Activated T-helper 1 cell treated with anti-CD3 and anti-CD28 coated beads, Interleukin-2, amount 50 U/mL, for 16 hours (primary cell): ENCODE measurements at places on chromosomes 2 and 18.

DNA sequence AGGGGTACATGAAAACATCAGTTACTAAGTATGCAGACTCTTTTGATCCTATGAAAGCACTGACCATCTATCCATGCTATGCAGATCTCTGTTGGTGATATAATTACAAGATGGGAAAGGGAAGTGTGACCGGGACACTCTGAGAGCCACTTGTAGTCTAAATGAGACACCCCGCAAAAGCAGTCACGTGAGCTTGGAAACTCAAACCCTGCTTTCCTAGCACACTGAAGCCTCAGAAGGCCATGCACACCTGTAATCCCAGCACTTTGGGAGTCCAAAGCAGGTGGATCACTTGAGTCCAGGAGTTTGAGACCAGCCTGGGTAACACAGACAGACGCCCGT is 137.5 kb downstream of the INO80D start:
- no peak for DNase-seq

DNA sequence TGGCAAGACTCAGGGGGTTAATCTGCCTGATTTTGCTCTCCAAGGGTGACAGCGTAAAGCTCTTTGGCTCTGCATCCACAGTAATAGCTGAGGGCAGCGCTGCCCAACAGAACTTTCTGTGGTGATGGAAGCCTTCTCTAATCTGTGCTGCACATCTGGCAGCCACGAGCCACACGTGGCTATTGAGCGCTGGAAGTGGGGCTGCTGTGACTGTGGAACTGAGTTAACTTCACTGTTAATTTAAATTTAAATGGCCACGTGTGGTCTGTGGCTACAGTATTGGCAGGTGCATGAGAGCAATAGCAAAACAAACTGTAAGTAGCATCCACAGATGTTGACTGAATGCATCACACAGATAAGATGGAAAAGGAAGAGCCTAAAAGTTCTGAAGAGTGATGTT is 47.3 kb upstream of the TMEM200C start:
- DNase-seq: no peak

DNA sequence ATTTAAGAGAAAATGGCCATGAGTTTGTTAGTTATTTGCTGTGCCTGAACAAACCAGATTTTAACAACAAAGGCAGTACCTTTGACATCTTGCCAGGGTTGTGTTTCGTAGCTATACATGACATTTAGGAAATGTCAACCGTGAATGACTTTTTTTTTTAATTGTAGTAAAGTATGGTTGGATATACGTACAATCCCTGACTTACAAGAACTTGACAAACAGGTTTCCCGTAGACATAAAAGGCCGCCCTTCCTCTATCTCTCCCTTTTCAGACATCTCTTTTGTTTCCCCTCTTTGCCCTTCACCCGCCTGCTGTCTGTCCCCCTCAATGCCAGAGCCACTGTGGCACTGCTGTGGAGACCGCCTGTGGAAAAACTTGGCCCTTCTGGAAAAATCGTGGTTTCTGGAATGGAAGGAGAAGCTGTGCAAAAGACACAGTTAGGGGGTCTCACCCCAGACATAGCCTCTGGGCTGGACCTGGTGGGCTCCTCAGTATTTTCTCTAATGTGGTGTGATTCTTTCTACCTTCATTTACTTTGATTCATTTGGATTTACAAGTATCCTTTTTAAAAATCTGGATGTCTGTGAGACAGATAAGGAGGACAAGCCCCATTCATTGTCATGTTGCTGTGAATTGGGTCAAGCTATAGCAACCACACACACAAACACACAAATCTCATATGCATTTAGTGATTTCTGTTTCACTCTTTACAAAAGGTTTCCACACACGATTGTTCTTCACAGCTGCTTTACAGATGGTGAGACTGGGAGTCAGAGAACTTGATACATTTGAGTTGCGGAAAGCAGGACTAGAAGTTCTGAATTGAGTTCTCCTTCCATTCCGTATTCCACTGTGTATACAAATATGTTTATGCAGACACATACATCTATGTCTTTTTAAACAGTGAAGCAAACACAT is 48.6 kb downstream of the SPATS2L start:
- DNase-seq: no peak

GRCh38 chr2:33486544-33486943 is 10.1 kb downstream of the RASGRP3 start:
- no peak for DNase-seq

- no peak for DNase-seq
Measured at GRCh38 chr2:217775920-217776503, 226.8 kb downstream of the TNS1 start.

DNA sequence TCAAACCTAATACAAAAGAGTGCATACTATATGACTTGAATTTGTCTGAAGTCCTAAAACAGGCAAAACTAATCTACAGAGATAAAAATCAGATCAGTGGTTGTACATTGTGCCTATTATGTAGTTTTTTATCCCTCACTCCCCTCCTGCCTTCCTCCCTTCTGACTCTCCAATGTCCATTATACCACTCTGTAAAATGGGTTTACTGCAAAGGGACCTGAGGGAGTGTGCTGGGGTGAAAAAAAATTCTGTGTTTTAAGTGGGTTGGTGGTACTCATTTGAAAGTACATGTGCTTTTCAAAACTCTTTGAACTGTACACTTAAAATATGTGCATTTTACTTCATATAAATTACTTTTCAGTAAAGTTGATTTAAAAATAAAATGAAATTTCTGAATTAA is 89.0 kb upstream of the UBE2E3 start:
- DNase-seq: no peak

- DNase-seq: no peak
Measured at GRCh38 chr2:134623796-134624195, 95.0 kb downstream of the TMEM163 start.

GRCh38 chr2:128250229-128251025 is 68.2 kb downstream of the HS6ST1 start:
- no peak for DNase-seq

DNA sequence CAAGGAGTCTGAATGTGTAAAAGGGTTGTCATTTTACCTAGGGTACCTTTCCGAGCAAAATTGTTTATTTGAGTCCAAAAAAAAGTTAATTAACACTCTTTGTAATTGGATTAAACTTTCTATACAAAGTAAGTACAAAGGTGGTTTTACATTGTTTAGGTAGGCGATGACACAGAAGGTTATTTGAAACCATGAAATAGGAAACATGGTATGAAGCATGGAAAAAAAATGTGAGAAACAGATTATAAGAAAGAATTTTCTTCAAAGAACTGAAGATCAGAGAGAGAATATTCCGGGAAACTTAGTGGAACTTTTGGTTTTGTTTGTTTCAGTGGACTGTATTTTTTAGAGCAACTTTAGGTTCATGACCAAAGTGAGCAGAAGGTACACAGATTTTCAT is 32.7 kb downstream of the CARF start:
- DNase-seq: no peak

GRCh38 chr2:10917927-10918326 is 6.2 kb downstream of the KCNF1 start:
- no peak for DNase-seq

GRCh38 chr2:36710858-36711515 is 14.5 kb downstream of the VIT start:
- DNase-seq: no peak

GRCh38 chr2:53442783-53443182 is 324.8 kb upstream of the CHAC2 start:
- DNase-seq: no peak

- DNase-seq: no peak
Measured at GRCh38 chr2:196538189-196538588, 101.3 kb upstream of the CCDC150 start.

DNA sequence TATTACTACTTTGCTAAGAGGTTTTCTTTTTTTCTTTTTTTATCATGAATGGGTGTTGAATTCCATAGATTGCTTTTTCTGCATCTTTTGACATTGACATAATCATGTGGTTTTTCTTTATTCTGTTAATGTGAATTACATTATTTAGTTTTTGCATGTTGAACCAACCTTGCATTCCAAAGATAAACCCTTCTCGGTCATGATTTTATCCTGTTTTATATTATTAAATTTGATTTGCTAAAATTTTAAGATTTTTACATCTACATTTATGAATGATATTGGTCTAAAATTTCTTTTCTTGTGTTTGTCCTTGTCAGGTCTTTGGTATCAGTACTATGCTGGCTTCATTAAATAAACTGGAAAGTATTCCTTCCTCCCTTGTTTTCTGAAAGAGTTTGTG is 87.5 kb upstream of the FOSL2 start:
- no peak for DNase-seq

DNA sequence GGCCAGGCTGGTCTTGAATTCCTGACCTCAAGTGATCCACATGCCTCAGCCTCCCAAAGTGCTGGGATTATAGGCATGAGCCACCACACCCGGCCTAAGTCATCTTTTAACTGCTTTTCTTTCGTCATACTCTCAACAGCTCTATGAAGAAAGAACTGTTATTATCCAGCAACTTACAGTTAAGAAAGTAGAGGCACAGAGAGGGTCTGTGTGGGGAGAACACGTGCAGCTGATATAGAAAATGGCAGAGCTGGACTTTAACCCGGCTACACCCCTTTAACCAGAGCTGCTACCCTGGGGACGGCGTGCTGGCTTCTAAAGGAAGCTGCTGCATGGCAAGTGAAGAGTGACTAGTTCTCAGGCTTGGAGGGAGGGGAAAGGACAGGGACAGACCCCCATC is 25.5 kb downstream of the IGFBP2 start:
- DNase-seq: no peak

DNA sequence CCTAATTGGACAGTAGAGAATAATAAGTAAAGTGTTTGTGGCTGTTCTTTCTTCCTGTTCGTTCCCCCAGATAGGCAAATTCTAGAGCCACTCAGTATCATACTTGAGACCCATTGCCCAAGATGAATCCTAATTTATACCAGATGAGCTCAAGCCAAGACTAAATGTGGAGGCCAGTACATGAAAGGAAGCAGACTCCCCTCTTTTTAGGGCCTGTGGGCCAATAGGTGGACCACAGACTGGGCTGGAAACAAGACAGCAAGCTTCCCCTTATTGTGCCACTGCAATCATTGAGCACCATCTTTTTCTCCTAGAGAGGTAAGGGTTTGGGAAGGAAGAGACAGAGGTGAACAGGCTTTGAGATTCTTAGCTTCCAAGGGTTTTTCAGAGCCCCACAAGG is 141.9 kb downstream of the MGAT5 start:
- DNase-seq: no peak

DNA sequence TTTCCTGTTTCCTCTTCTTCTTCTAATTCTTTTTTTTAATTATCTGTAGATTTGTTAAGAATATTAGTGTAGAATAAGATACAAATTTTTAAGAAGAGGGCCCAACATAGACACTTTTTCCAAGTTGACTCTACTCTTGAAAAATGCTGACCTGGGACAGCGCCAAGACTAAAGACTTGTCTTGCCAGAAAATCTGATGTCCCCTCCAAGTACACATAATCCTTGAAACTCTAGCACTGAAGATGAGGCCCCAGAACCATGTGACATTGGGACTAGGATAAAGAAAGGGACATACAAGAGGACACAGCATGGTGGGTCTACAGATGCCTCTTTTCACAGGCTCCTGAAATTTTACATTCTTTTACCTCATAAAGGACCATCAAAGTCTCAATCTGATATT is 271.6 kb upstream of the SESTD1 start:
- DNase-seq: no peak

GRCh38 chr2:142308744-142309143 is 177.9 kb upstream of the LRP1B start:
- no peak for DNase-seq

DNA sequence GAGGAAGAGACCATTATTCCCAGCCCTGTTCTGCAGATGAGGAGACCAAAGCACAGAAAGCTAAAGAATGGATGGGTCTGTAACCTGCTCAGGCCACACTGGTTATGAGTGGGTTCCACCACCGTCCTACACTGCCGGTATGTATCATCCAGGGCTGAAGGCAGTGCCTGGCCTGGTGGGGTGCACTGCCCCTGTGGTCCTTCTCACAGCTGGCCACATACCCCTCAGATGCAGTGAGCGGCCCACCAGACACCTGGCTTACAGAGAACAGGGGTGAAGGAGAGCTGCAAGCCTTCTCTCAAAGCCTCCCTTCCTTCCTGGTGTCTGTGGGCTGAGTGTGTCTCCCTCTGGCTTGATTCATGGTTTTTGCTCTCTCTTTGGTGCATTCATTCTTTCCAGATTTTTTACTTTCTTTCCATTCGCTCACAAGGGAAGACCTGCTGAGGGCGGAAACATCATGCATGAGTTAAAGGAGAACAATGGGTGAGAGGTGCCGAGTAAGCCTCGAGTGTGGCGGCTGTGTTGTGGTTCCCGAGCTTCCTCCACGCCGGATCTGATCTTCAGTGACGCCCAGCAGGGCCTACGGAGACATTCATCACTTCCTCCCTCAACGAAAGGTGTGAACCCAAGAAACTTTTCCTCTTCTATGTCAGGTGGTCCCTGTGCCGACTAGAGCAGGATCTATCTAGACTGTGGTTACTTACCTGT is 62.1 kb upstream of the REL start:
- DNase-seq: peak; percentile 73

GRCh38 chr2:3505771-3506170 is 13.6 kb downstream of the ADI1 start:
- no peak for DNase-seq

- no peak for DNase-seq
Measured at GRCh38 chr18:5309888-5310470, 14.5 kb upstream of the ZBTB14 start.

- DNase-seq: no peak
Measured at GRCh38 chr2:3176071-3176868, 201.3 kb downstream of the EIPR1 start.

DNA sequence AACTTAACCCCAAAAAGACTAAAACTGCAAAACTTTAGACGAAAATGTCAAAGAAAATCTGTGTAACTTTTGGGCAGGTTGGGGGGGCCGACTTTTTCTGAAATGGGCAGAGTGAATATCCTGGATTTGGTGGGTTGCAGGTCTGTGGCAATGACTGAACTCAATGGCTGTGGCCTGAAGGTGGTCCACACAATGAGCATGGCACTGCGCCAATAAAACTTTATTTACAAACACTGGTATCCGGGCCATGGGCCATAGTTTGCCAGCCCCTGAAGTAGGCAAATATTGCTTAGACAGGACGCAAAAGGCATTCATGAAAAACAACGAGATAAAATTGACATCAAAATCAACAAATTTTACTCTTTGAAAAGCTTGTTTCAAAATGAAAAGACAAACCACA is 66.2 kb downstream of the RTP5 start:
- DNase-seq: no peak

GRCh38 chr18:8439055-8439454 is 170.2 kb upstream of the RAB12 start:
- DNase-seq: no peak

GRCh38 chr2:147913701-147914480 is 69.1 kb downstream of the ACVR2A start:
- no peak for DNase-seq

- no peak for DNase-seq
Measured at GRCh38 chr2:176088048-176088936, 4.2 kb upstream of the HOXD13 start.

DNA sequence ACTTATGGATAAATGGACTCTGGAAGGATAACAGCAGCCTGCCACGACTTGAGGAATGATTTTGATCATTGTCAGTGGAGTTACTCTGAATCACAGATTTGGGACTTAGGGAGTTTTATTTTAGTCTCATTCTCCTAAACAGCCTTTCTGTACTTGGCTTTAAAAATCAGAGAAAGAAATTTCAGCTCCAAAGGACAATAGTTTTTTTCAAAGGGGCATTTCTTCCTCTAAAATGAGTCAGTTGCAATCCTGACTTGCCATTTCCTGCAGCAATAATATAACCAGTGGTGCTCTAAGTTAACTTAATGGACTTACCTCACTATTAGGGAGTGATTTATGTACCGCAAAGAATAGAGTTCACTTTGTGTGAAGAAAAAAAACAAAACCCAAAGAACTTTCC is 35.1 kb upstream of the MTX2 start:
- no peak for DNase-seq
